Stimulated activated CD8-positive, alpha-beta memory T cell treated with anti-CD3 and anti-CD28 coated beads, Interleukin-4, amount 100 ng/mL, for 1 hour (primary cell): ENCODE measurements at places on chromosomes 6 and 20.

GRCh38 chr20:44523746-44524145 is 1.9 kb upstream of the SERINC3 start:
- DNase-seq: no peak

DNA sequence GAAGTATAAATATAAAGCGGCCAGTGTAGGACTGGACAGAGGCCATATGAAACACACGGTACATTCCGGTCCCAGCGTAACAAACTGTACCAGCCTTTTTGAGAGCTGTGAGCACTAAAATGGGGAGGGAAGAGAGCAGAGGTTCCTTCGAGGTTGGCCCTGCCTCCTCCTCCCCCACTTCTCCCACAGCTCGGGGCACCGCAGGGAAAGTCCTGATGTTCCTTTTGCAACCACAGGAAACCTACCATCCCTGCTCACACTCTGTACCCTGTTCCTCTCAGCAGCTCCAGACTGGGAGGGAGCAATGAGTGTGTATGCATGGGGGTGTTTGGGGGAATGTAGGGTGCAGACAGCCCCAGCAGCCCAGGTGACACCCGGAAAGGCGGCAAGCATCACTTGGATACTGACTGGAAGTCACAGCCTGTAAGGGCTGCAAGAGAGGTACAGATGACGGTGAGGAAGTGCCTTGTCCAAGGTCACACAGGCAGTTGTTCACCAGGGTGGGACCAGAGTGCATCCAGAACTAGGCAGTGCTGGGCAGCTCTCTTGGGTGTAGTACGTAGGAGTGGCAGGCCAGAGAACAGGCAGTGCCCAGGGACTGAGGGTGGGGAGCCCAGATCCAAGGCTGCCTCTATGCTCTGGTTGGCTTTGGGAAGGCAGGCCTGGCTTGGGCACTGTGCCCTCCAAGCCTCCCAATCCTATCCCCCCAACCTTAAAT is 11.0 kb upstream of the ARMC12 start:
- no peak for DNase-seq

DNA sequence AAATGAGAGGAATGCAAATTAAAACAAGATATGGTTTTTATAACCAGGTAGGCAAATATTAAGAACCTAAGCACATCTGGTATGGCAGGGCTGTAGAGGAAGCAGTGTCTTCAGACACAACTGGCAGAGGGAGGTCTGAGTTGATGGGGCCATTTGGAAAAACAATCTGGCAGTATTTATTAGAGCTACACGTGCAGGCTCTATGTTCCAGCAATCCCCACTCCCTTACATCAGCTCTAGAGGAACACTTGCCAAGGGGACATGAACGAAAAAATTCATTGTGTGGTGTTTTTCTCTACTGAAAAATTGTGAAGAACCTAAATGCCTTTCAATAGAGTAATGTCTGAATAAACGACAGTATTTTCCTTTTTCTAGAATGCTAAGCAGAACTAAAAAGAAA is 111.6 kb upstream of the EDN1 start:
- DNase-seq: no peak

DNA sequence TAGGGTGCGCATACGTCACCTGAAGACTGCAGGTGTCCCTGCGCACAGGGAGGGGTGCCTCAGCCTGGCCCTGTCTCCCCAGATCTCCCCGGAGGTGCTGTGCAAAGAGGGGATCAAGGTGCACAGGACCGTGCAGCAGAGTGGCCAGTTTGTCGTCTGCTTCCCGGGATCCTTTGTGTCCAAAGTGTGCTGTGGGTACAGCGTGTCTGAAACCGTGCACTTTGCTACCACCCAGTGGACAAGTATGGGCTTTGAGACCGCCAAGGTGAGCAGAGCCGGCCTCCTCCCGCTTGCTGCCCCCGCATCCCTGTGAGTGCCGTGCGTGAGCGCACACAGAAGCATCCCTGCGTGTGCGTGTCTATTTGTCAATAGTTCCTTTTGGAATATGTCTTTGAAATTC is 150.7 kb downstream of the DTNBP1 start:
- DNase-seq: no peak

GRCh38 chr6:50270415-50270814 is 220.7 kb upstream of the DEFB112 start:
- no peak for DNase-seq

DNA sequence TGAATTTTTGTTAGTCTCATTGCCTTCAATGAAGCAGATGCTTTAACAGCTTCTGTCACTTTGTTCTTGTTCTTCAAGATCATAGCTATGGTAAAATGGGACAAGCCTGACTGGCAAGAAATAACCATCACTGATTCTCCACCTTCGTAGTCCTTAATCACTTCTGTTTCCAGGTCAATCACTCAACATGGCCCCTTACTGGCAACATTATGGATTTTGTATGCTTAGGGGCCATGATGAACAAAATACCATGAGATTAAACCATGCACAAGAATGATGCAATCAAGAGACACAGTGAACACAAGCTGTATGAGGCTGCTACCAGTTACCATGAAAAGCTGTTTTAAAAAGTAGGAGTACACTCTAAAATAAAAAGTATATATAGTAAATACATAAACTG is 32.8 kb downstream of the ADNP start:
- DNase-seq: no peak

DNA sequence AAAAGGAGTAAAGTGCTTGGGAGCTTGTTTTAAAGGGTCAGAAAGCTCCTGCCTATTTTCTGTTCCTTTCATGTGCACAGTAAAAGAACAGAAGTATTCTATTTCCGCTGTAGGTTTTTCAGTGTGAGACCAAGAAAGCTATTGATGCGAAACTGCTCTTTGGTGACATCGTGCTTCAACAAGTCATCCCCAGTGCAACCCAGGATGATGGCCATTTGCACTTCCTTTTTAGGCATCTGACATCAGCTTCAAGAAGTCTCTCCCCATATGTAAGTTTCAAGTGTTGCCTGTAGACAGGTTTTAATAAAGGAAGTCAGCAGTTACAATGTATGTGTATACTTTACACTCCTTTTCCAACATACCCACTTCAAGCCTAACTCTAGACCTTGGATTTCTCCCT is 131.6 kb downstream of the RFX6 start:
- no peak for DNase-seq

- no peak for DNase-seq
Measured at GRCh38 chr6:34447910-34448309, 18.0 kb upstream of the PACSIN1 start.

GRCh38 chr6:77361018-77361417 is 102.3 kb downstream of the HTR1B start:
- no peak for DNase-seq
